Upper lobe of left lung (tissue), 6 donors: ENCODE measurements at places on chromosomes 5 and 9.
A peak's percentile ranks its signal among the peaks of the same experiment; 100 is the strongest.

- peak overlapping the region; percentile 28 for H3K27ac ChIP-seq
- DNase-seq: no peak
These were observed 305.2 kb downstream of the EFNA5 start for GRCh38 chr5:107365320-107366109.

DNA sequence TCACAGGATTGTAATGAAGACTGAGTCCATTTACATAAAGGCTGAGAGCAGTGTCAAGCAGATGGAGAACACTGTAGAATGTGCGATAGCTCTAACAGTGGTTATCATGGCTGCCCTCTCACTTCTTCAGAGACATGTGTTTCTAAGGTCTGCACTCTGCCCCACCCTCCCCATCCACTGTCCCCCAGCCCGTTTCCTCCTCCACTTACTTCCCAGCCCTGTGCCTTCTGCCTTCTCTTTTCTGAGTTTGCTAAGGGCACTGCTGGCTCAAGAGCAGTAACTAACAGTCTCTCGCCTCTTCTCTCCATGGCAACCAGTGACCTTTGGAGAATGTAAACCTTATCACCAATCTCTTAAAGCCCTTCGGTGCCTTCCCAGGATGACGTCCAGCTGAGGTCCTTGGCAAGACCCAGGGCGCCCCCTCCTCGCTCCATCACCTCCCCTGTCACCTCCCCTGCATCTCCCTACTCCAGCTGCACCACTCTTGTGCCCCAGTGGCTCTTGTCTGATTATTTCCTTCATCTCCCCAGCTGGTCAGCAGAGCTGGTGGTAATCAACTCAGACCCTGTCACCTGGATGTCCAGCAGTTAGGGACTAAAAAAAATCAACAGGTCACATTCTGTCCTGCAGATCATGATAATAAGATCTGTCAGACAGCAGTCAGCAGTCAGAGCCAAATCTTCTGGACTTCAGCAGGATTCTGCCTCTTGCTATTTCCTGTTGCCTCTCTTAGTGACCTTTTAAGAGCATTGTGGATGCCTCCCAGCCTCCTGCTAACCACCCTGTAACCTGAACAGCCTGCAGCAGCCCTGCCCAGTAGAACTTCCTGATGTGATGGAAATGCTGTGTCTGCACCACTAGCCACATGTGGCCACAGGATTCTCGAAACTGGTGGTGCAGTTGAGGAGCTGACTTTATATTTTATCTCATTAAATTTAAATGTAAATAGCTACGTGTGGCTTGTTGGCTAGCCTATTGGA lies 9.0 kb downstream of the FXN start:
- no peak for DNase-seq
- no peak overlapping the region for H3K4me3 ChIP-seq

DNA sequence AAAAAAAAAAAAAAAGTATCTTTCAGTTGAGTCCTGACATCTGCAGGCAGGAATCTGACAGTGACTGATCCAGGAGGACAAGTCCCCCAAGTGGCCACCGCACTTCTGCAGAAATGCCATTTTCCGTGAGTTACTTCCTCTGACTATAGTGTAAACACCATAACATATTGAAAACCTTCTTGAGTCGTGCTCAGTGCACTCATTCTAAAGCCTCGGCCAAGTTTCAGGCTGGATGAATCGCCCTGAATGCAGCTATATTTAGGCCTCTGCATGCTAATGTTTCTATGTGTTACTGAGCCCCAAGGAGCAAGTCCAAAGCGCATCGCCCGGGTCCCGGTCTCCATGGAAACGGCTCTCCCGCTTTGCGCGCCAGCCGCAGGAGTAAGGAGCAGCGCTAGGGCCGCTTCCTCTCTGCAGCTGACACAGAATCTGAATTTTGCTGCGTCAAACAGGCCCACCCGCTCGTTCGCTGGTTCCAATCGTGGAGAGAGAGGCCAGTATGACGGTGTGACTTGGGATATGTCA lies 335.4 kb downstream of the MSX2 start:
- no peaks in the 10 kb centered on the region for H3K36me3 ChIP-seq
- H3K27ac ChIP-seq: no peak overlapping the region
- H3K27me3 ChIP-seq: no peaks in the 10 kb centered on the region
- H3K4me1 ChIP-seq: no peaks in the 10 kb centered on the region
- H3K4me3 ChIP-seq: no peak overlapping the region

DNA sequence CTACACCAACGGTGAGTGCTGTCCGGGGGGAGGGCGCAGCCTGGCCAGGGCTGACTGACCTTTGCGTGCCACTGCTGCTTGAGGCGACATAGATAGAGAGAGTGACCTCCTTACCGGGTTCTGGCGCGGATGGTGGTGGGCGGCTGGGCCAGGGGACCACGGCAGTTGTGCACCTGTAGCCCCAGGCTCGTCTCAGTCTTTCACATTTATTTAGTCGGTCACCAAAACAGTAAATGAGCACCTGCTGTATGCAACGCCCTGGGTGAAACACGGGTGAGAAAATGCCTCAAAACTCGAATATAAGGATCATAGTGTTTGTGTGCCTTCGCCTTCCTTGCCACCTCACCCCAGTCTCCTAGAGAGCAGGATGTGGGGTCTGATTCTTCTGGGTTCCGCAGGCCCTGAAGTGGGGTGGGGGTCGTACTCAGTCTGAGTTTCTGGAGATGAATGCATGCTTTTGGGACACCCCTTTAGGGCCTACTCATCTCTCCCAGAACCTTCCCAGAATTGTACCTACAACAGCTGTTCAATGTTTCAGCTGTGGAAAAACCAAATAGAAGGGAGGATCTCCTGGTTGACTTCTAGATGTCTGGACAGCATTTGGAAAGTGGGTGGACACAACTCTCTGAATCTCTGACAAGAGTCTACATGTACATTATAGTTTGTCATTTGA lies 714 bp downstream of the SEC24A start:
- no peaks in the 10 kb centered on the region for H3K36me3 ChIP-seq
- peak; percentile 42 for DNase-seq
- peak overlapping the region; percentile 82 for H3K4me3 ChIP-seq

DNA sequence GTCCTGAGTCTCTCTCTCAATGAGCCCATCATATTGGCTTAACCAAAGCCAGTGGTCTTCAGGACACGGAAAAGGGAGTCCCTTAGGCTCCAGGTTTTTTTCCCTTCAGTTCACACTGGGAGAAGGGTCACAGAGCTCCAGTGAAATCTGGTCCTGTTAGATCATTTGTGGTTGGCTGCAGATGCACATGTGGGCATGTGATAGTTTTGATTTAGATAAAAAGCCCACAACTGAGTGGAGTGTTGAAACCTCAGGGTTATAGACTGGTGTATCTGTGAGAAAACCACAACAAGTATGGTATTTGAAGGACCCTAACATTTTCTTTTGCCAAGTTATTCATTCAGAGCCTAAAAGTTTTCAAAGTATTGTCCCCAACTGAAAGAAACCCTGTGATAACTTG lies 46.7 kb downstream of the PRLR start:
- H3K27ac ChIP-seq: no peak overlapping the region
- H3K4me1 ChIP-seq: no peaks in the 10 kb centered on the region
- no peaks in the 10 kb centered on the region for H3K36me3 ChIP-seq
- H3K27me3 ChIP-seq: no peaks in the 10 kb centered on the region

DNA sequence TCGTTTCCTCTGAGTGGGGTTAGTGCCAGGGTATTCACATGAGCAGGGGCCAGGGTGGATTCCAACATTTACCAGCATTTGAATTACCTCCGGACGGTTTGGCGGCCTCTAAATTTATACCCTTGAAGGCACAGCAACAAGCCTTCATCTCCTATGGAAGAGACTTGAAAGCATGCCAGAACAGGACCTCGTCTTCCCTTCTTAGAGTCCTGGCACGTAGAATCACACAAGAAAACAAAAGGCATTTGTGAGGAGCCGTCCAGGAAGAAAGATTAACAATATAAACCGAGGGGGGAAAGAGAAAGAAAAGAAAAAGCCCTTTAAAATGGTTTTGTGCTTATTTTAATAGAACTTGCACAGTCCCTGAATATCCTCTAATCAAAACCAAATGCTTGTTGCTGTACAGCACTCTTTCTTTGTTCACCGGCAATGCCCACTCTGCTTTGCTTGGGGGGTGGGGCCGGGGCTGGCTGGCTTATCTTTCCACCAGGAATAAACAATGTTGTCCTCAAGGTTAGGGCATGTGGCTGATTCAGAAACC lies 575.8 kb upstream of the ZNF462 start:
- peak overlapping the region; percentile 25 for H3K4me3 ChIP-seq
- no peaks in the 10 kb centered on the region for H3K27me3 ChIP-seq
- peak overlapping the region; percentile 48 for H3K27ac ChIP-seq
- H3K4me1 ChIP-seq: peaks cover 3% of the 10 kb centered on the region
- peak; percentile 20 for DNase-seq

- H3K27ac ChIP-seq: no peak overlapping the region
- no peaks in the 10 kb centered on the region for H3K36me3 ChIP-seq
- no peak overlapping the region for H3K4me3 ChIP-seq
- no peaks in the 10 kb centered on the region for H3K27me3 ChIP-seq
- peaks cover 17% of the 10 kb centered on the region for H3K4me1 ChIP-seq
- DNase-seq: peak; percentile 50
These were observed 36.8 kb downstream of the ELL2 start for GRCh38 chr5:95924720-95925377.

- peak; percentile 34 for DNase-seq
- H3K4me1 ChIP-seq: peaks cover 10% of the 10 kb centered on the region
- peak overlapping the region; percentile 2 for H3K27ac ChIP-seq
- H3K27me3 ChIP-seq: no peaks in the 10 kb centered on the region
- no peak overlapping the region for H3K4me3 ChIP-seq
These were observed 13.1 kb downstream of the MSANTD3 start for GRCh38 chr9:100440071-100440470.
